ENCODE measurements at places on chromosomes 1 and 21.

- no peaks in the 10 kb centered on the region for H3K27me3 ChIP-seq
- H3K36me3 ChIP-seq: no peaks in the 10 kb centered on the region
- H3K4me1 ChIP-seq: peaks cover 6% of the 10 kb centered on the region
- DNase-seq: no peak
- no peak overlapping the region for H3K4me3 ChIP-seq
Observed at GRCh38 chr21:31711745-31712285, 20.1 kb downstream of the SCAF4 start.

GRCh38 chr21:40623528-40623927 is 223.4 kb downstream of the DSCAM start:
- DNase-seq: no peak
- H3K4me3 ChIP-seq: no peak overlapping the region

DNA sequence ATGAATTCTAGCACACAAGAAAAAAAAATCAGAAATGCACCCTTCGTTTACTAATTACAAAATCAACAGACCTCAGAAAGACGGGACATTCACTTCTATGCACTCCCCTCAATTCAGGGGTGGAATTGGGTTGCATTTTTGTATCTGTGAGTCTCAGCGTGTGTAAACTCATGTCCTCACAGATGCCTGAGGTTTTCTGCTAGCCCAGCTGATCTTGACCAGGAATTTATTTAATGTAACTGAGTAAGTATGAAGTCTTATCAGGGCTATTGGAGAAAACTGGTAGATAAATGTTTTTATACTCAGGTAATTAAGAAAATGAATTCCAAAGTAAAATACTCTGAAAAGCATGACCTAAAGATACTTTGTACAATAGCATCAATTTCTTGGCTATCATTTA is 167.7 kb downstream of the RUNX1 start:
- H3K27ac ChIP-seq: no peak overlapping the region
- H3K4me1 ChIP-seq: peaks cover 2% of the 10 kb centered on the region
- H3K4me3 ChIP-seq: no peak overlapping the region
- H3K36me3 ChIP-seq: no peaks in the 10 kb centered on the region
- no peak for DNase-seq
- no peaks in the 10 kb centered on the region for H3K27me3 ChIP-seq

- H3K4me3 ChIP-seq: no peak overlapping the region
- no peaks in the 10 kb centered on the region for H3K27me3 ChIP-seq
- H3K36me3 ChIP-seq: no peaks in the 10 kb centered on the region
- no peak for DNase-seq
- no peaks in the 10 kb centered on the region for H3K4me1 ChIP-seq
Observed at GRCh38 chr1:33815061-33815460, 48.8 kb upstream of the HMGB4 start.

DNA sequence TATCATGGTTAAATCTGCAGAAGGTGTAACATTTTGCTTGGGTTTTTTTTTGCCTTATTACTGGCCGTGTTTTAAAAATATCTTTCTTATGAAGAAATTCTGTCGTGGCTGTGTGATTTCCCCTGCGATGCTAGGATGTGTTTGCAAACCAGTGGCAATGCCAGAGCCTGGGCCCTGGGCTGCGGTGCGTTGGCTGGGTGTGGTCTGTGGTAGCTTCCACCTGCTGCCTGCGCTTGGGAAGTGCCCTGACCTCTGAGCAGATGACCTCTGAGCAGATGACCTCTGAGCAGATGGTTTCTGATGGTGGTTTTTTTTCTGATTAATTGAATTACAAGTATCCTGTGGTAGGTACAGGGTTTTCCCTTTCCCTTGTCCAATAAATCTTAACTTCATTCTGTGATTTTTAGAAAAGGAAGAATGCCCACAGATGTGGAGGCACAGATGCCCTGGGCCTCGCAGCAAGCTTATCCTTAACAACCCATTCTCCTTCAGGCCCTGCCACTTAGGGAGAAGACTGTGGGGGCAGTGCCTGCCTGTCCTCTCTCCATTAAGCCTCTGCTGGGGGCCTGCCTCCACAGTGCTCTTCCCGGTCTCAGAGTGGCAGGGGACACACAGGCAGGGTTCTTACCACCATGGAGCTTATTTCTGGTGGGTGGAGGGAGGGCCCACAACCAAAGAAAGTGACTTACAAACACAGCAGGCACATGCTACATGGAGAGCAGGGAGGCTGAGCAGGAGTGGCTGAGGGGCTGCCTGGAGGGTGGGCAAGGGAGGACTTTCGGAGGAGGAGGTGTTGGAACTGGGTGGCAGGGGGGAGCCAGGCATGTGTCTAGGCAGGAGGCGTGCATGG is 81.7 kb downstream of the PCBP3 start:
- H3K27ac ChIP-seq: no peak overlapping the region
- H3K4me3 ChIP-seq: no peak overlapping the region
- H3K36me3 ChIP-seq: no peaks in the 10 kb centered on the region
- peaks cover 1% of the 10 kb centered on the region for H3K27me3 ChIP-seq

DNA sequence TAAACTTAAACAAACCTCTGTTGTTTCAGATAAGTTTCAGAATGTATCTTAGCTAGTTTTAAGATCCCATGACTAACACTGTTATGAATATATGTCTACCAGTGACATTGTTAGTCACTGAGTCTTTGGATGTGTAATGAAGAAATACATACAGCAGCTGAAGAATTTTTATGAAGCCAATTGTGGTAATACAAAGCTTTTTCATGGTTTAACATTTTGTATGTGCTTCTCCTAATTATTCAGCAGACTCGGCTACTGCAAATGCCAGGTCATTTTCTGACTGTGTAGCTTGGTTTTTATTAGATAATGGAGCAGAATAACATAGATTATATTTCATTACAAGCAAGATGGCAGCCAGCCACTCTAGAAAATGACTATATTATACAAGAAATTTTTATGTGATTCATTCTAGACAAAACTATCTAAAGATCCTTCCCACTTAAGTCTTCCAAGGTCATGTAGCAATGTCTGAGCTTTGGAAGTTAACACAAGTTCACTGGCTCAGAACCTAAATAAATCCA is 147.8 kb downstream of the TNFSF18 start:
- no peak overlapping the region for H3K27ac ChIP-seq
- H3K4me1 ChIP-seq: no peaks in the 10 kb centered on the region
- H3K4me3 ChIP-seq: no peak overlapping the region
- no peak for DNase-seq
- no peaks in the 10 kb centered on the region for H3K36me3 ChIP-seq

DNA sequence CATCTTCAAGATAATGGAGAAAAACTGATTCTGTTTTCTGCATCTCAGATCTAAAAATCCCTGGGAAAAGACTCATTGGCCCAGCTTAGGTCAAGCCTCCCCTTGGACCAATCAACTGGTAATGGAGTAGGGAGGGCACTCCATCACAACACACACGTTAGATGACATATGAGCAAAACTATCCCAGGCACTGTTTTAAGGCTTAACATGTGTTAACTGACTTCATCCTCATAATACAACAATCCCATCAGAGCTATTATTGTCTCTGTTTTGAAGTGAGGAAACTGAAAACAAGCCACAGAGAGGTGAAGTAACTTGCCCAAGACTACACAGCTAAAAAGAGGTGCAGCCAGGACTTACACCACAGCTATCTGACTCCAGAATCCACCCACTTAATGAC is 14.7 kb upstream of the CITED4 start:
- no peak for DNase-seq
- no peak overlapping the region for H3K27ac ChIP-seq
- no peak overlapping the region for H3K4me3 ChIP-seq

DNA sequence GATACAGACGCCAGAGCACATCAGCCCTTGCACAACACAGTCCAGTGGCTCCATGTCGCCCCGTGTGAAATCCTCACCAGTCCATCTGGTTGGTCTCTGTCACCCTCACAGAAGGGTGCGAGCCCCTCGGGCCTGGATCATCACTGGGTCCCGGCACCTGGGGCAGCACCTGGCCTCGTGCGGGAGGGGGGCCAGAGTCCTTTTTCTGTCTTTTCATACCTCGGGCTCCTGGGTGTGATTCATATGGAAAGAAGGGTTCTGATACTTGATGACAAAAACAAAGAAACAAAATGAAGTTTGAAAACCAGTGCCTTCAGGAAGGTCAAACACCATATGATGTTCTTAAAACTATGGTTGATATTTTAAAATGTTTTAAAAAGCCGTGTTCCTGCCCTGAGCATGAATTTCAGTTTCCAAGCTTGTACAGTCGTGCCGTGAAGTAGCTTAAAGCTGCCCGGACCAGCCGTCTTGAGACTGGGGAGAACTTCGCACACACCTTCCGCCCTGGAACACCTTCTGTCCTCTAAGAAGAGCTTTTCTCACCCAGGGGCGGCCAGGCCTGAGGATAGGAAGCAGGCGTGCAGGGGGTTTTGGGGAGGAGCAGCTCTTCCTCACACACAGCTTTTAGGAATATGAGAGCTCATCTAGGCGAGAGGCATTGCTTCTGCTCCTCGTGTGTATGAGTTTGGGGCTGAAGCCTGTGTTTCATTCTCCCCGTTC is 35.2 kb downstream of the SLC37A1 start:
- no peak overlapping the region for H3K4me3 ChIP-seq
- H3K36me3 ChIP-seq: peaks cover 2% of the 10 kb centered on the region
- H3K27me3 ChIP-seq: no peaks in the 10 kb centered on the region
- H3K4me1 ChIP-seq: no peaks in the 10 kb centered on the region

- H3K4me3 ChIP-seq: no peak overlapping the region
- no peak for DNase-seq
- H3K4me1 ChIP-seq: no peaks in the 10 kb centered on the region
- no peaks in the 10 kb centered on the region for H3K27me3 ChIP-seq
- H3K27ac ChIP-seq: no peak overlapping the region
Observed at GRCh38 chr1:243680860-243681259, 169.2 kb downstream of the AKT3 start.

- H3K27me3 ChIP-seq: no peaks in the 10 kb centered on the region
- H3K36me3 ChIP-seq: no peaks in the 10 kb centered on the region
- H3K4me1 ChIP-seq: no peaks in the 10 kb centered on the region
- no peak overlapping the region for H3K4me3 ChIP-seq
- DNase-seq: no peak
Observed at GRCh38 chr1:96075704-96076455, 645.7 kb upstream of the PTBP2 start.

GRCh38 chr1:237281481-237281880 is 239.5 kb downstream of the RYR2 start:
- no peak overlapping the region for H3K4me3 ChIP-seq
- no peaks in the 10 kb centered on the region for H3K36me3 ChIP-seq
- H3K27ac ChIP-seq: no peak overlapping the region
- DNase-seq: no peak
- H3K27me3 ChIP-seq: no peaks in the 10 kb centered on the region

DNA sequence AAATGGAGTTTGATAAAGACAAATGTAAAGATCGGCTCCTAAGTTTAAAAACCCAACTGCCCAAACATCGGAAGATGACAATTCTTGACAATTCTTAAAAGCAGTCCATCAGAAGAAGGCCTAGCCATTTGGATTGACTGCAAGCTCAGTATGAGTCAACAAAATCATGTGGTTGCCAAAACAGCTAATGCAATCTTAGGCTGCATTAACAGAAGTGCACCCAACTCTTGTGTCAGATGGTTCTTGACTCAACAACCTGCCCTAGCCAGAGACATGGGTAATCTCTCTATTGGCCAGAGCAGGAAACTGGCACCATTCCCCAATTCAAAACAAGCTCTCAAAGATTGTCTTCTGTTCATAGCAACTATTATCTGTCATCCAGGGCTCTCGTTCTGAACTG is 9.9 kb upstream of the NCF2 start:
- H3K27ac ChIP-seq: no peak overlapping the region
- H3K4me1 ChIP-seq: no peaks in the 10 kb centered on the region
- H3K4me3 ChIP-seq: no peak overlapping the region
- no peaks in the 10 kb centered on the region for H3K27me3 ChIP-seq
- DNase-seq: no peak

GRCh38 chr21:27329255-27329851 is 362.5 kb upstream of the ADAMTS5 start:
- H3K27ac ChIP-seq: no peak overlapping the region
- H3K4me1 ChIP-seq: no peaks in the 10 kb centered on the region
- no peaks in the 10 kb centered on the region for H3K27me3 ChIP-seq
- DNase-seq: no peak
- no peaks in the 10 kb centered on the region for H3K36me3 ChIP-seq

DNA sequence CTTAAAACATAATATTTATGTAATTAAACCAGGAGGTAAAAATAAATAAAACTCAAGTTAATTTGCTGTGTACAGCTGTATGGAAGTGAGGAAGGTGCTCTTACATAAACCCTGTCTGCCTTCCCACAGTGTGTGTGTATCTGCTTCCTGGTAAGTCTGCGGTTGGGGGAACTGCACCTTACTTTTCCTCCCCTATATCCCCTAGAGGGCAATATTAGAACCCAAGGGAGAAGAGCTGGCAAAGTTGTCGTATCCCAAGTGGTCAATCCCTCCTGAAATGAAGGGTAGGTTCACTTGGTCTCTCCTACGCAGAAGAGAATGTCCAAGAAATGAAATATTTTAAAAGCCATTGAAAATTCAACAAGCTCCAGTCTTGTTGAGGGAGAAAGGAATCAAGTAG is 17.8 kb upstream of the JAK1 start:
- H3K4me3 ChIP-seq: no peak overlapping the region
- no peak overlapping the region for H3K27ac ChIP-seq
- no peak for DNase-seq
- H3K27me3 ChIP-seq: no peaks in the 10 kb centered on the region
- H3K4me1 ChIP-seq: peaks cover 1% of the 10 kb centered on the region

- no peak overlapping the region for H3K27ac ChIP-seq
- no peaks in the 10 kb centered on the region for H3K4me1 ChIP-seq
- DNase-seq: no peak
- no peaks in the 10 kb centered on the region for H3K36me3 ChIP-seq
- no peak overlapping the region for H3K4me3 ChIP-seq
- no peaks in the 10 kb centered on the region for H3K27me3 ChIP-seq
Observed at GRCh38 chr1:62024690-62025089, 170.0 kb upstream of the L1TD1 start.

- H3K36me3 ChIP-seq: no peaks in the 10 kb centered on the region
- H3K4me3 ChIP-seq: no peak overlapping the region
- H3K27ac ChIP-seq: no peak overlapping the region
- DNase-seq: no peak
Observed at GRCh38 chr1:58844176-58844575, 60.3 kb upstream of the JUN start.

- no peaks in the 10 kb centered on the region for H3K4me1 ChIP-seq
- H3K27ac ChIP-seq: no peak overlapping the region
- H3K36me3 ChIP-seq: no peaks in the 10 kb centered on the region
Observed at GRCh38 chr1:89770391-89770790, 50.4 kb upstream of the LRRC8D start.

DNA sequence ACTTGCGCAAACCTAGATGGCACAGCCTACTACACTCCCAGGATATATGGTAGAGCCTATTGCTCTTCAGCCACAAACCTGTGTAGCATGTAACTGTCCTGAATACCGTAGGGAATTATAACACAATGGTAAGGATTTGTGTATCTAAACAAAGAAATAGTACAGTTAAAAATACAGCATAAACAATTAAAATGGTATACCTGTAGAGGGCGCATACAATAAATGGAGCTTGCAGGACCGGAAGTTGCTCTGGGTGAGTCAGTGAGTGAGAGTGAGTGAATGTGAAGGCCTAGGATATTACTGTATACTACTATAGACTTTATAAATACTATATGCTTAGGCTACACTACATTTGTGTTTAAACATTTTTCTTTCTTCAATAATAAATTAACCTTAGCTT is 99.3 kb downstream of the PLD5 start:
- H3K4me3 ChIP-seq: no peak overlapping the region
- no peak overlapping the region for H3K27ac ChIP-seq
- no peak for DNase-seq
- peaks cover 2% of the 10 kb centered on the region for H3K4me1 ChIP-seq

All from aorta (tissue), 5 donors.